ENCODE measurements at places on chromosomes 11 and 22.

- no peak for DNase-seq
Observed at GRCh38 chr11:67561971-67562619, 21.5 kb upstream of the GSTP1 start.

GRCh38 chr11:41403458-41403857, 56.0 kb downstream of the LRRC4C start:
- no peak for DNase-seq

- DNase-seq: no peak
Observed at GRCh38 chr11:75024764-75025211, 36.1 kb downstream of the NEU3 start.

- no peak for DNase-seq
Observed at GRCh38 chr11:76791861-76792260, 8.7 kb downstream of the TSKU start.

DNA sequence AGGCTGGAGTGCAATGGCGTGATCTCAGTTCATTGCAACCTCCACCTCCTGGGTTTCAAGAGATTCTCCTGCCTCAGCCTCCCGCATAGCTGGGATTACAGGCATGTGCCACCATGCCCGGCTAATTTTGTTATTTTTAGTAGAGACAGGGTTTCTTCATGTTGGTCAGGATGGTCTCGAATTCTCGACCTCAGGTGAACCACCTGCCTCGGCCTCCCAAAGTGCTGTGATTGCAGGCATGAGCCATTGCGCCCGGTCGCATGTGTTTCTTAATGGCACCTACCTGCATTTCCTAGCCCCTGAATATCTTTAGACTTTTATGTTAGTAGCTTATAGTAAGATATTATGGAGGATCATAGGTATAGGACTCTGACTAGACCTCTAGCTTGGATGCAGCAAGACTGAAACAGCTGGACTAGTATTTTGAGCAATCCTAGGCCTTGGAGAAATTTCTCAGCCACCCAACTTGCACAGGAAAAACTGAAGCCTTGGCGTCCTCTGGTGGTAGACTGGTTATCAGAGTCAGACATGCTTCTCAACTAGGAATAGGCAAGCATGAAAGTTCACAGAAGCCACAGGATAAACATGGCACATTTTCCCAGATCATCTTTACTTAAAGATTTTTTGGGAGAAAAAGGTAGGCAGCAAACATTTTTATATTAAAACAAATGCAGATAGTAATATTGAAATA, 22.7 kb upstream of the C1QTNF4 start:
- peak; percentile 48 for DNase-seq

- DNase-seq: no peak
Observed at GRCh38 chr11:60947700-60948099, 4.3 kb downstream of the SLC15A3 start.

- no peak for DNase-seq
Observed at GRCh38 chr11:12019337-12019736, 10.9 kb upstream of the DKK3 start.

GRCh38 chr11:117183724-117184349, 5.3 kb downstream of the SIDT2 start:
- no peak for DNase-seq

DNA sequence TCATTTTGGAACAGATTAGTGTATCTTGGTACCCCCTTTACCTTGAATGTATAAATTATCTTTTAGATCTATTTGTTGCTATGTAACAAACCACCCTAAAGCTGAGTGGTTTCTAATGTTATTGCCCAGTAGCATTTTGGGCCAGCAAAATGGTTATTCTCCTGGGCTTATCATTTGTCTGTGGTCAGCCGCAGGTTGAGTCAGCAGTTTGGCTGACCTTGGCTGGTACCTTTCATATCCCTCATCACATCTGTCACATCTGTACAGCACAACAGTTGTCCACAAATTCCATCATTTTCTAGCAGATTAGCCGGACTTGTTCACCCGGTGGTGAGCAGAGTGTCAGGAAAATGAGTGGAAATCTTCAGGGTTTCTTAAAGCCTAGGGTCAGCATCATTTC, 588.5 kb upstream of the ARHGAP42 start:
- DNase-seq: no peak

- DNase-seq: no peak
Observed at GRCh38 chr11:39570526-39570925, 1888.9 kb downstream of the LRRC4C start.

GRCh38 chr11:79487412-79487811, 46.6 kb upstream of the TENM4 start:
- no peak for DNase-seq

- DNase-seq: no peak
Observed at GRCh38 chr11:34793666-34794065, 122.5 kb downstream of the APIP start.

DNA sequence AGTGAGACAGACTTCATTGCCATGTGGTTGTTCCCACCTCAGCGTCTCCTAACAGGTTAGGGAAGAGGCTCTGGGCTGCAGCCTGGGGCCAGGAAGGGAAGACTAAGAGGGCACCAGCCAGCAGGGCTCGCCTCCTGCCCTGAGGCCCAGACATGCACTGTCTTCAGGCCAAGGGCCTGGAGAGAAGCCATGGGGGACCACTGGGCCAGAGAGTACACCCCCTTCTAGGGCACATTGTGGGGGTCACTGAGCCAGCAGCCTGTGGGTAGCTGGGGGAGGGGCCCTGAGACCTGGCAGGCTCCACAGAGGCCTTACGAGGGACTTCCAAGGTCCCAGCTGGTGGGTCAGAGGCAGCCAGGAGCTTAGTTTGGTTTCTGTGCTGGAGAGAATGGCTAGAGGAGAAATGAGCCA, 25.0 kb upstream of the MYRF start:
- no peak for DNase-seq

DNA sequence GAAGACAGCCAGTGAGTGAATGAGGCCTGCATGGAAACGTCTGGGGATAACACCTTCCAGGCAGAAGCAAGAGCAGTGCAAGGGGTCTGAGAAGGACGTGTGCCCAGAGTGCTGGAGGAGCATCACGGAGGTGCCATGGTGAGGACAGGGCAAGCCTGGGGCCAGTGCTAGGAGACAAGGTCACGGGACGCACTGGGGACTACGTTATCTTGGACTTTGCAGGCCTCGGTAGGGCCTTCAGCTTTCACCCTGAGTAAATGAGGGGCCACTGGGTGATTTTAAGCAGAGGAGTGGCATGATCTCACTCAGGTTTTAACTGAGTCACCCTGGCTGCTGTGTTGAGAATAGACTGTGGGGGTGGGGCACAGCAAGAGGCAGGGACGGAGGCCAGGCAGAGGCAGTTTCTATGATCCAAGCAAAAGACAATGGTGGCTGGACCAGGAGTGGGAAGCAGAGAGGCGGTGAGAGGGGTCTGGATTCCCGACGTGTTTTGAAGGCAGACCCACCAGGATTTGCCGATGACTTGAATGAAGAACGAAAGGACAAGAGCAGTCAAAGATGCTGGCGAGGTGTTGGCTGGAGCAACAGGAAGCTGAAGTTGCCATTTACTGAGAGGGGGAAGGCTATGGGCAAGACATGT, 102.7 kb upstream of the PARVA start:
- no peak for DNase-seq

DNA sequence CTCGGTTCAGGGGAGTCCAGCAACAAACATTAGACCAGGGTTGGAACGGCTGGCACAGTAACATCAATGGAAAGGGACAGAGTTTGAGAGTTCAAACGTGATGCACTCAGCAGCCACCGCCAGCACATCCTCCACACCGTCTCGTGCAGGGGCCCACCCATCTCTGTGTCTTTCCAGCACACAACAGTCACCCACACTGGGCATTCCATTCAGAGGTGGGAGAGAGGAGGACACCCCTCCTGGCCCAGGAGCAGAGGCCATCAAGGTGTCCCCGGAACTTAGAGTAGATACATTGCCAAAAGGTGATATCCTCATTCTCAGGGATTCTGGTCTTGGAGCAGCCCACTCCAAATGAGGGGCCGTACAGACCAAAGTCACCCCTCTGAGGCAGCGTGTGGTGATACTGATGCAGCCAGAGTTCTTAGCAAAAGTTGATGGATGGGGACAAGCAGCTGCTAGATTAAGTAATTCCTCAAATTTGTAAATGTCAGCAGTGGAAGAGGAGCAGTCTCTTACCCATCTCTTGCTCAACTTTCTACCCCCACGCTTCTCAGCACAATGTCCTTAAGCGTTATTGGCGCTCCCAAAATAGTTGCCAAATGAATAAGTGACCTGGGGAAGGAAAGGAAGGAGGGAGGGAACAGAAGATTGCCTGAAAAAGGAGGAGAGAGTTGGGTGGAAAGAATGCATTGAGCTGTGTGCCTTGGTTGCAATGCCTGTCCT, 5.5 kb downstream of the SNAP29 start:
- DNase-seq: no peak

DNA sequence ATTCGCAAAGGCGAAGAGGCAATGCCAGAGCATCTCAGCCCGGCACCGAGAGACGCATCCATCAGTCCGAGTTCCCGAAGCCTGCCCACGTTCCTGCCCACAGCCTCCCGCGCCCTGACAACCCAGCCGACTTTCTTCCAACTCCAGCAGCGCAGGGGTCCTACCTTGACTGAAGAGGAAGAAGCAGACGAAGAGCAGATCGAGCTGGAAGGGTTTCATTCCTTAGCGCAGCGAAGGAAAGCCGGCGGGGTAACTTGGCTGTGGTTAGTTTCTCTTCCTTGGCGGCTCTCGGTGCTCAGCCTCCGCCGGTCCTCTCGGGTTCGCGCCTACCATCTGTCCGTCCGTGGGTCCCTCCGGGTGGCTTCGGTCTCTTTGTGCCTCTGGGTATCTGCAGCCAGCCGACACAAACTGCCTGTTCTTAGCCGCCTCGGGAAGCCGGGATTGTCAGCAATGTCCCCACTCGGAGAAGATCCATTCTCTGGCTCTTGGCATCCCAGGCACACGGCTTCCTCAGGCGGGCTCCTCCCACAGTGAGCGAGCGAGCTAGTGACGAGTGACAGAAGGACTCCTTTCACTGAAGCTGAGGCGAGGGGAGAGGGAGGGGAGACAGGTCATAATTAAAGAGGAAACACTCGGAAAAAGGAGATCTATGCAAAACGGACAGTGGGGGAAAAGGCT, at the start of gene KIRREL3:
TSS of gene KIRREL3 (minus strand) at position 480 of the 678 bp plus-strand sequence.
- no peak for DNase-seq

DNA sequence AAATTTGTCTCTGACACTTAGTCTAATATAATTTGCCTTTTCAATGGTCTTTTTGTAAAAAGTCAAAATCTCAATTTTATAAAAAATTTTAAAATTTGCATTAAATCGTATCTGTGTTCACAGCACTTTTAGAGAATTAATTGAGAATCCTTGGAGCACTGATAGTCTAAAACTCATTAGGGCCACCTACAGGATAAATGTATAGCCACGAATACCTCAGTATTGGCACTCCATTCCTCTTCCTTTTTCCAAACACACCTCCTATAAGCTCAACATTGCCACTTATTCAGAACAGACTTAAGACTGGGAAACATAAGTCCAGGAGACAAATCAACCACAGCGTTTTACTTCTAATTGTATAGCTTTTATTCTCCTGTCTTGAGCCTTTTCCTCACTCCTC, 776.0 kb upstream of the ARHGAP42 start:
- no peak for DNase-seq

DNA sequence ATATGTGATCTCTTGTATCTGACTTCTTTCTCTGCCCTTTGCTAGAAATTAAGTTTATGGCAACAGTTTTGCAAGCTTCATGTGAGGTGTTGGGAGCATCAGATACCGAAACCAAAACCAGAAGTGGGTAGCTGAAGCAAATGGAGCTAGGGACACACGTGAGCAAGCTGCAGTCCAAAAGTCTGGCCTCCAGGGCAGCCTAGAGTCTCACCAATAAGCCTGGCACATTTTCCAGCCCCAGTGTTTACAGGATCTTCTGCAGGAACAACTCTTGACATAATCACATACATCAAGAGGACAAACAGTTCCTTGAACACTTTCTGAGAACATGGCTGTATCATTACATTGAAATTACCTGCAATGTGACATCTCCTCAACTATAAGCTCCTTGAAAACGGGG, 114.1 kb downstream of the LARGE1 start:
- DNase-seq: no peak

DNA sequence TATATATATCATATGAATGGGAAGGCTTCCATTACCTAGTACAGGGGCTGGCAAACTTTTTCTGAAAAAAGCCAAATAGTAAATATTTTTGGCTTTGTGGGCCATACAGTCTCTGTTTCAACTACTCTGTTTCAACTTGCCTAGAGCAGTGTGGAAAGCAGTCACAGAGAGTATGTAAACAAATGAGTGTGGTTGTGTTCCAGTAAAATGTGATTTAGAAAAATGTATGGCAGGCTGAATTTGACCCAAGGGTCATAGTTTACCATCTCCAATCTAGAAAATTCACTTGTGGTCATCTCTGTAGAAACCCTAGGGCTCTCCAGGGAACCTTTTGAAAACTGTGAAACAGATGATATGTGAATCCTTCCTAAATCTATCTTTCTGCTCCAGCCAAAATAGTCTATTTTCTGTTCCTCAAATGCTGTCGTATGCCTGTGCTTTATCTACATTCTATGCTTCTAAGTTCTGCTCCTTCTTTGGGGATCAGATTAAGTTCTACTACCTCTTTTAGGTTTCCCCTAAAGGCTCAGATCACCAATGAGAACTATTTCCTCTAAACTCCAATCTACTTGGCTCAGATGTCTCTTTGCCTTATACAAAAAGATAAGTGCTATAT, 356.2 kb downstream of the METTL15 start:
- DNase-seq: no peak

- no peak for DNase-seq
Observed at GRCh38 chr11:37089439-37089838, 491.4 kb upstream of the RAG2 start.

DNA sequence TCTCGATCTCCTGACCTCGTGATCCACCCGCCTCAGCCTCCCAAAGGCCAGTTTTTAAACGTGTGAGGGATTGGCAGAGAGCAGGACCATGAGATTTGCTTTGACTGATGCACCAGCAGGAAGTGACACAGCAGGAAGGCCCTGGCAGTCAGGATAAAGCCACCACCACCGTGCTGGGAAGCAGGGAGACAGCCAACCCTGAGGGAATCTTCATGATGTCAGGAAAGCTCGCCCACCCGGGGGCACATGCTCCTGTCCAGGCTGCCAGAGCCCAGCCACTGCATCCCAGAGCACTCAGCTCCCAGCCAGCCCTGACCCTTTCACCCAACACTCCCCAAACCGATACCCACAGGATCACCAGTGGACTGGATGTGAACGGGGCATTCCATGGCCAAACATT, 6.1 kb downstream of the TUBGCP6 start:
- DNase-seq: no peak

- no peak for DNase-seq
Observed at GRCh38 chr11:72038491-72038890, 39.8 kb downstream of the IL18BP start.
